WTC11 (cell line): ENCODE measurements at places on chromosomes 1 and 21. TPM values are rescaled to one million over a fixed set of nuclear protein-coding genes. Genes with fewer than 3 reads are reported as not detected.

DNA sequence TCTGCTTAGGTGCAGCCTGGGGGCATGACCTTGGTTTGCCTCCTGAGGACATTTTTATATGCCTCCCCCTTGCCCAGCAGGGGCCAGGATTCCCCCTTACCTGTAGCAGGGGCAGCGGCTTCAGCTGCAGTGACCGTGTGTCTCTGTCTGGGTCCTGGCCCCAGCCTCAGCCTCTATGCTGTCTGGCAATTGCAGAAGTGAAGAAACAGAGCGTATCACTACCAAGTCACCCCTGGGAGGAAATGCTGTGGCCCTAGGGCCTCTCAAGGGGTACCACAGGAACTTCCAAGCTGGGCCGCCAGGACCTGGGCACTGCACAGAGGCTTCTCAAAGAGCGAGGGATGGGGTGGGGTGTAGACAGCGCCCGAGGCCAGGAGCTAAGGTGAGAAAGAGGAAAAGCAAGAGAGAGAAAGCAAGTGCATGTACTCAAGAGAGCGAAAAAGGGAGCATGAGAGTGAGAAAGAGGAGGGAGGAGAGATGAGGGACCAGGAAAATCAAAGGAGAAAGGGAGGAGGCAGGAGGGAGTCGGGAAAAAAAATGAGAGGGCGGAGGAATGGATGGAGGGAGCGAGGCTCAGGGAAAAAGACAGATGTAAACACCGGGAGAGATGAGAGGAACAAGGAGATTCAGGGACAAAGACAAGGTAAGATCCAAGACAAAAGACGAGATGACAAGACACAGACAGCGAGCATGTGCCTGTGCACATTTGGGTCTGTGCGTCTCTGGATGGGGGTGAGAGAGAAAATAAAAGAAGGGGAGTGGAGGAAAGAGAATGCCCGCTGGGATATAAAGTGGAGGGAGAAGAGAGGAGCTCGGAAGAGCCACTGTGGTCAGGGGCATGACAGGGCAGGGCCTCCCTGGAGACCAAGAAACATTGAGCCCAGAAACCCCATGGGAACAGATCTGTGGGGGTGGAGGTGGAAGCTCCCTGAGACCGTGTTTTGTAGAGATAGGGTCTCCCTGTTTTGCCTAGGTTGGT, at the start of gene PTAFR:
TSS of gene PTAFR (minus strand) at position 199 of the 979 bp plus-strand sequence. CDS start 25,669 bp downstream, outside the sequence.
- no peak within 1 kb of the TSS; the same call in 1 of the 2 replicates for H3K27ac ChIP-seq
- no peaks in the 10 kb centered on the region for H3K27me3 ChIP-seq
- no peak for DNase-seq

DNA sequence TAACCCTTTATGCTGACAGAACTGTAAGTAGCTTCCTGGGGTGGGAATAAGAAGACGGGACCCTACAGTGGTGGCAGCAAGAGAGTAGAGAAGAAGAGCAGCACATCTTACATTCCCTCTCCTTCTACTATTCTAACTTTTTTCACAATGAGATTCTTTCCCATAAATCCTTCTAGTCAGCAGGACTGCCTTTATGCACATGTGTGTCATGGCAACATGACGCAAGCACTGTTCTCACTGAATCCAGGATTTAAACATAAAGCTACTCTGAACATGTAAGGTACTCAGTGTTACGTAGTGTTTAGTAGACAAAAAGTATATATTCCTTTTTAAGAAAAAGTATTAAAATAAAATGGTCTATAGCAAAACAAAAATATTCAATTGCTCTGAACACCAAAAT, 309.7 kb upstream of the LYPLAL1 start:
- no peaks in the 10 kb centered on the region for H3K4me1 ChIP-seq
- H3K4me3 ChIP-seq = no peak overlapping the region

NLRP3 gene
- total RNA-seq = 0.11 to 0.25 TPM (median 0.11 TPM) in 3 replicates

DNA sequence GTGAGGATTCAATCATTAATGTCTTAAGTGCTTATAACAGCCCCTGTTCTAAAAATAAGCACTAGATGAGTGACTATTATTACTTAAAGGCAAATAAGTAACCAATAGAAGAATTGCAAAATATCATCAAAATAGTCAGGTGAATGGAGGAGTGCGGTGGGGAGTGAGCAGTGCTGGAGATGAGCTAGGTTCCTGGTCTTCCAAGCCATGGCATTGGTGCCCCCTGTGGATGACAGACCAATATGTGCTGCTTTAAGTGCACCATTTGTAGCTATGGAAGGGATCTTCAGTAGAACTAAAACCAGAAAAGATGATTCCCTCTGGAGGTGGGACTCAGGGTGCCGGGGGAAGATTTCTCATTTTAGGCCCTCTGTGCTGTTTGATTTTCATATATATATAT, 46.1 kb upstream of the SLC30A1 start:
- H3K4me1 ChIP-seq = peaks cover 4% of the 10 kb centered on the region
- H3K27me3 ChIP-seq = no peaks in the 10 kb centered on the region
- no peak for DNase-seq
- no peaks in the 10 kb centered on the region for H3K36me3 ChIP-seq

DNA sequence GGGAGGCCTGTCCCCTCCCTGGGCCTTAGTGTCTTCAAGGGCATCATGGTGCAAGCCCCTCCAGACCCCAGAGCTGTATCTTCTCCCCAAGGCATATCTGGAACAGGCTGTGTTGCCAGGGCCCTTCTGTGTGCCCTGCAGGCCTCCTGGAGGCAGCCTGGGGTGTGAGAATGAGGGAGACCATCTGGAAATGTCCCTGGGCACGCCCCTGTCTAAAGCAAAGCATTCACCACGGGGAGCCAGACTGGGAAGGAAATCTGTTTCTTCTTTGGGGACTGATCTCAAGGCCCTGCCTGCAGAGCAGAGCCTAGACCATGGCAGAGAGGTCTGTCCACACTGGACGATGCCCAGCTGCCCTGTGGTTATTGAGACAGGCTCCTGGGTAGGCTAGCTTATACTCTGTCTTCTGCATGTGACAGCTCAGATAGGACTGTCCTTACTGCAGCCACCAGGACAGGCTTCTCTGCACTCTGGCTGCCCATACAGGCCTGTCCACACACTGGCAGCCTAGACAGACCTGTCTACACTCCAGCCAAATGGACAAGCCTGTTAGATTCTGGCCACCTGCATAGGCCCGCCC, 24.6 kb downstream of the PODN start:
- H3K36me3 ChIP-seq = no peaks in the 10 kb centered on the region
- no peaks in the 10 kb centered on the region; the same call in 1 of the 2 replicates for H3K27me3 ChIP-seq
- no peak for DNase-seq
- H3K4me3 ChIP-seq = no peak overlapping the region

DNA sequence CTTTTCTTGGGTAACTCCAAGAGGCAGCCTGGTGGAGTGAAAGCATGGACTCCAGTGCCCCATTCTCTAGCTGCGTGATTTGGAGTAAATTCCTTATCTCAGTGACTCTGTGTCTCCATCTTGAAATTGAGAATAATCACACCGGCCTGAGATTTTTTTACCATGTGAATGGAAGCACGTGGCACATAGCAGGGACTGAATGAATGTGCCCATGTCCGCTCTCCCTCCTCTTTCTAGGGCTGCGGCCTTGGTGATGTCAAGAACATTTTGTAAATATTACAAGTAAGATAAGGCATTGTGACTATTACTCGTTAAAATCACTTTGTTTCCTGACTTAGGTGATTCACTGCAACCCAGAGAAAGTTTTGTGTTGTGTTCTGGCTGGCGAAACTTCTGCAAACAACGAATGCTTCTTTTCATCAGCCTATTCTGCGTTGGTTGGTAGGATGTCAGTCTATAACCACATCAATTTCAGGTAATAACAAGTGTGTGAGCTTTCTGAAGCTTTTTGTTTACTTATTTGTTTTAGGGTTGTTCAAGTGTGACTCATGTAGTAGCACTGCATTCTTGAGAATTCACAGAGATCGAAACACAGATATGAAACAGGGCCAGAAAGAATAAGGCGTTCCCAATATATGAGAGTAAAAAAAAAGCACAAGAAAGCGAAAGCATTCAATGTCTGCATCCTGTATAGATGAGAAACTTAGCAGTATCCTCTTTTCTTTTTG, 135.7 kb upstream of the SLC45A1 start:
- H3K36me3 ChIP-seq = peaks cover 14% of the 10 kb centered on the region

BCAS2 gene
- 39.0 to 43.3 TPM (median 42.7 TPM) in 3 replicates for total RNA-seq

DNA sequence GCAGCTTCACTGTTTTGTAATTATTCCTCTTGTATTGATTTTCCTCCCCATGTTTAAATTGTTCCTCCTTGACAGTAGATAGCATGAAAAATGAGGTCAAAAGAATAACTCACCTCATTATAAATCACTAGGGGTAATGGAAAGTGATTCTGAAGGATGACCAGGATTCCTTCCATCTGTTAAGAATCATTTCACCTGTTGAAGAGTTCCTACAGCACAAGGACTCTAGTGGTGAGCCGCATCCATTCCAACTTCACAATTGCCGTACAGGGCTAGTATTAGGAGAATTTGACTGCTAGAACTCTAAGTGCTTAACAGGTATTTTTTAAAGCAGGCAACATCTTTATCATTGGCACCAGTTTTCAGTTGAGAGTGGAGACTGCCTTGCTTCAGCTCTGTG, 13.7 kb downstream of the PPP1R12B start:
- peak overlapping the region; percentile 96 for H3K27ac ChIP-seq
- H3K4me1 ChIP-seq = peaks cover 54% of the 10 kb centered on the region
- H3K36me3 ChIP-seq = peaks cover 12% of the 10 kb centered on the region
- H3K4me3 ChIP-seq = peak overlapping the region; percentile 26
- H3K27me3 ChIP-seq = no peaks in the 10 kb centered on the region; the same call in 1 of the 2 replicates

- no peaks in the 10 kb centered on the region; the same call in 1 of the 2 replicates for H3K27me3 ChIP-seq
- no peak overlapping the region for H3K27ac ChIP-seq
- no peak for DNase-seq
- H3K36me3 ChIP-seq = no peaks in the 10 kb centered on the region
- peaks cover 21% of the 10 kb centered on the region for H3K4me1 ChIP-seq
Observed at GRCh38 chr21:33861125-33861524, 54.5 kb downstream of the ATP5PO start.

DNA sequence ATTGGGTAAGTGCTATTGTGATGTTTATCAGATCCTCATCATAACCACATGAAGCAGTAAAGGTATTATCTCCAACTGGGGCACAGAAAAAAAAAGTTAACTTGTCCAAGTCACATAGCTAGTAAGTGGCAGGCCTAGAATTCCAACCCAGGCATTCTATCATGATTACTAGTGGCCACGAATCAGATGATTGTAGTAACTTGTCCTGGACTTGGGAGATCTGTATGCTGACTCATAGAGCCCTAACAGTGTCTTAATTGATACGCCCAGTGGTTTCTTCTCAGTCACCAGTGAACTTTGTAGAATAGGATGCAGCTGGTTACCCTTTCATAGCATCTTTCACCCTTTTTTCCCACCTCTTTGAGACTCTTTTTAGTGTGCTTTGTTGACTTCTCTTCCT, 91.1 kb upstream of the UBE2U start:
- no peak overlapping the region; the same call in 1 of the 2 replicates for H3K27ac ChIP-seq
- no peaks in the 10 kb centered on the region for H3K36me3 ChIP-seq
- peaks cover 31% of the 10 kb centered on the region for H3K4me1 ChIP-seq
- DNase-seq = no peak
- no peaks in the 10 kb centered on the region for H3K27me3 ChIP-seq

- no peak overlapping the region for H3K27ac ChIP-seq
- peaks cover 20% of the 10 kb centered on the region for H3K4me1 ChIP-seq
- peaks cover 10% of the 10 kb centered on the region for H3K36me3 ChIP-seq
- no peak overlapping the region for H3K4me3 ChIP-seq
- DNase-seq = no peak
Observed at GRCh38 chr21:44759628-44760285, 41.9 kb downstream of the UBE2G2 start.

CFHR5 gene
- total RNA-seq = not detected in 3 replicates

DNA sequence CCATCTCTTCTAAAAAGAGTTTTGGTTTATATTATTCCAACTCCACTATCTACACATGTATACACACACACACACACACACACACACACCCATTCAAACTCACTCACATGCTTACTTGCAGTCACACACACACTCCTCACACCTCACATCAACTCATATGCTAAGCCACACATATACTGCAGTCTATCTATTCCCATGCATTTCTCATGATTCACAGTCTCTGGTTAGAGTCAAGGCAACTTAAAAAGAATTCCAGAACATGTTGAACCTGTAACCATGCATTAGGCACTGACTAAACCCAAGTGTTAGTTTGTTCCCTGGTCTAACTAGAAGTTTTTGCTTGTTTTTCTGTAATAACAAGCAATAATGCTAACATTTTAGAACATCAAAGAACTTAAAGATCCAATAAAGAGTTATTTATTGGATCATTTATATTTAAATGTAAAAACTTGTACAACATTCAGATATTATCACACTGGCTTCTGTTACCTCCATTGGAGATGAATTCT, 931.1 kb downstream of the PLA2G4A start:
- peaks cover 22% of the 10 kb centered on the region for H3K36me3 ChIP-seq
- H3K4me3 ChIP-seq = no peak overlapping the region
- no peak for DNase-seq
- peaks cover 21% of the 10 kb centered on the region for H3K4me1 ChIP-seq
- H3K27ac ChIP-seq = no peak overlapping the region

GRCh38 chr1:68174738-68175113, 57.6 kb downstream of the WLS start:
- H3K4me3 ChIP-seq = no peak overlapping the region
- H3K27ac ChIP-seq = no peak overlapping the region
- peaks cover 11% of the 10 kb centered on the region for H3K4me1 ChIP-seq
- DNase-seq = no peak

EPHA2 gene
- total RNA-seq = 31.4 to 44.4 TPM (median 31.7 TPM) in 3 replicates

DNA sequence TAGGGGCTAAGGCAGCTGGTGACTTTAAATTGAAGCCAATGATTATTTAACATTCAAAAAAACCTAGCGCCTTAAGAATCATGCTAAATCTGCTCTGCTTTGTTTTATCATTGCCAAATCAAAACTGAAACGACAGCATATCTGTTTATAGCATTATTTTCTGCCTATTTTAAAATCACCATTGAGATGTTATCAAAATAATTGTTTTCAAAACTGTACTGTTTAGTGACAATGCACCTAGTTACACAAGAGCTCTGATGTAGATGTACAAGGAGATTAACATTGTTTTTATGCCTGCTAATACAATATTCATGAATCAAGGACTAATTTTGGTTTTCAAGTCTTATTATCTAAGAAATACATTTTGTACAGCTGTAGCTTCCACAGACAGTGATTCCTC, 1521.3 kb downstream of the AMY1C start:
- peaks cover 4% of the 10 kb centered on the region for H3K36me3 ChIP-seq
- no peaks in the 10 kb centered on the region for H3K27me3 ChIP-seq
- H3K4me1 ChIP-seq = no peaks in the 10 kb centered on the region; the same call in 1 of the 2 replicates
- no peak overlapping the region for H3K27ac ChIP-seq
- no peak for DNase-seq
